ENCODE measurements at places on chromosomes 6 and 20. TPM values are rescaled to one million over a fixed set of nuclear protein-coding genes. Genes with fewer than 3 reads are reported as not detected.

Gene FERMT1
- 1.5 TPM for total RNA-seq

Gene RAB5IF
- total RNA-seq, result 113 TPM

Gene DCBLD1
- total RNA-seq, result 44.3 TPM

Gene LKAAEAR1
- not detected for total RNA-seq

Gene PET117
- total RNA-seq, result 11.4 TPM

Gene THBS2
- total RNA-seq, result not detected

Gene CCR6
- not detected for total RNA-seq

Gene ZHX3
- 17.8 TPM for total RNA-seq

GRCh38 chr6:146029573-146030184 is 817 bp downstream of the GRM1 start:
- no peak overlapping the region for H3K27ac ChIP-seq
- no peak overlapping the region for H3K4me3 ChIP-seq

DNA sequence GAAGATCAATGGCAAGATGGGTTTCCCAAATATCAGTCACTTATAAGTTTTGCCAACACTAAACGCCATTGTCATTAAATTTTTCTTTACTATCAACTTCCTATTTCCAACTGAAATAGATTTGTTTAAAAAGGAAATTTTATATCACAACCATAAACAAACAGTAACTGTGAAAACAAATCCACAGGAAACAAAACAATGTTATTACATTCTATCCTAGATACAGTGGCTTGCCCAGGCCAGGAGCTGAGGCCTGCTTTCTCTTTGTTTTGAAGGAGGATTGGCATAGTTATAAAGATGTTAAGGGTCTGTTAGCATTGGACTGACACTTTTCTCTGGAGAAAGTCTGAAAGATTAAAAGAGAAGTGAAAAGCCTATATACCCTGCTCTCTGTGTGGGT is 24.9 kb downstream of the PPP1R16B start:
- no peaks in the 10 kb centered on the region for H3K27me3 ChIP-seq
- H3K4me3 ChIP-seq, result no peak overlapping the region
- no peaks in the 10 kb centered on the region for H3K36me3 ChIP-seq
- H3K27ac ChIP-seq, result peak overlapping the region; percentile 99
- H3K4me1 ChIP-seq, result peaks cover 56% of the 10 kb centered on the region

- no peak overlapping the region for H3K4me3 ChIP-seq
- H3K27ac ChIP-seq, result no peak overlapping the region
- no peaks in the 10 kb centered on the region for H3K27me3 ChIP-seq
Observed at GRCh38 chr6:147741389-147741788, 232.9 kb downstream of the SAMD5 start.

DNA sequence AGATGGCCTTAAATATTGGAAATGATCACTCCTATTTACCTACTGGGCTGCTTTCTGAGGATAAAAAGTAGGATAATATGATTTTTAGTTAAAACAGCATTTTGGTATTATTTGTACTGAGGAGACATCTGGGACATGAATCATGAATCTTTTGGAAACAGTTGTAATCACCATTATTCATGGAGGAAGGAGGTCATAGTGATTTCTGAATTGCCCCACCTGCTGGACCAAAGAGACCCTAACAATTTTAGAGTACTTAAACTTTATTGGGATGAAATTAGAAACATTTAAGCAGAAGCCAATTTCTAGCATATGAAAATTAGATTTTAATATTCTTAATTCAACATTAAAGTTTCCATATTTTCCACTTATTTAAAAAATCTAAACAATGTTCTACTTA is 108.4 kb upstream of the SIM1 start:
- no peak overlapping the region for H3K27ac ChIP-seq
- no peaks in the 10 kb centered on the region for H3K4me1 ChIP-seq
- H3K27me3 ChIP-seq, result no peaks in the 10 kb centered on the region
- no peak overlapping the region for H3K4me3 ChIP-seq
- DNase-seq, result peak; percentile 54

DNA sequence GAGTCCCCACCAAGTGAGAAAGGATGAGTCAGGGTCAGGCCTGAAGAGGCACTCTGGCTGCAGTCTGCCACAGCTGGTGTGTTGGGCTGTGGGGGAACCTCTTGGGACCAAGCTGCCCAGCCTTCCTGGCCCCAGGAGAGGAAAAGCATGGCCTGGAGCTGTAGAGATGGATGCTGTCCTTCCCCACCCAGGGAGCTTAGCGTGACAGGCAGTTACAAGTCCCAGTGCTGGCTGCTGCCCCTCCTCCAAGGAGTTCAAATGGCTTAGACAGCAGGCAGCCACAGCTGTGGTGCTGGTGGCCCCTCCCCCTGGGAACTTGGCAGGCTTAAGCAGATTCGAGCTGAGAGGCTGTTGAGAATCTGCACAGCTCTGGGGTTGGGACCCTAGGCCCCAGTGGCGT is 253.2 kb downstream of the PLCB1 start:
- H3K36me3 ChIP-seq, result no peaks in the 10 kb centered on the region
- H3K4me3 ChIP-seq, result no peak overlapping the region
- H3K27ac ChIP-seq, result no peak overlapping the region
- no peak for DNase-seq
- no peaks in the 10 kb centered on the region for H3K27me3 ChIP-seq
- peaks cover 3% of the 10 kb centered on the region for H3K4me1 ChIP-seq

- H3K36me3 ChIP-seq, result no peaks in the 10 kb centered on the region
- no peaks in the 10 kb centered on the region for H3K27me3 ChIP-seq
Observed at GRCh38 chr6:69305456-69305855, 491.4 kb downstream of the LMBRD1 start.

DNA sequence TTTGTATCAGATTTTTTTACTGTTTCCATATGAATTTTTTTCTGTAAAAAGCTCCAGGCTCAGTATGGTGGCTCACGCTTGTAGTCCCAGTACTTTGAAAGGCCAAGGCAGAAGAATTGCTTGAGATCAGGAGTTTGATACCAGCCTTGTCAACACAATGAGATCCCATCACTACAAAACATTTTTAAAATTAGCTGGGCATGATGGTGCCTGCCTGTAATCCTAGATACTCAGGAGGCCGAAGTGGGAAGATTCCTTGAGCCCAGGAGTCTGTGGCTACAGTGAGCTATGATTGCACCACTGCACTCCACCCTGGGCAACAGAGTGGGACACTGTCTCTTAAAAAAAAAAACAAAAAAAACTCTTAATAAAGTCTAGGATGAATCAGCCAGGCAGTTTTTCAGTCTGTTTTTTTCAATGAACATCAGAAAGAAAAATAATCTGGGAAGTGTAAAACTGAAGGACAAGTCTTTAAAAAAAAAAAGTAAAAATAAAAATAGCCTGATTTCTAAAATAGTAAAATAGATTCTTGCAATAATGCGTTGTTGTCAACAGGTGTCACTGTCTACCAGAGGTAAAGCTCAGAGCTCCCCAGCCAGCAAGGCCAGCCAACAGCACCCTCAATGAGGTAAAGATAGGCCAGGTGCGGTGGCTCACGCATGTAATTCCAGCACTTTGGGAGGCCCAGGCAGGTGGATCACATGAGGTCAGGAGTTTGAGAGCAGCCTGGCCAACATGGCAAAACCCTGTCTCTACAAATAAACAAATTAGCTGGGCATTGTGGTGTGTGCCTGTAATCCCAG is 9.3 kb upstream of the ATG5 start:
- no peak overlapping the region for H3K27ac ChIP-seq
- peak; percentile 67 for DNase-seq
- H3K27me3 ChIP-seq, result peaks cover 34% of the 10 kb centered on the region
- H3K36me3 ChIP-seq, result no peaks in the 10 kb centered on the region
- H3K4me3 ChIP-seq, result no peak overlapping the region

DNA sequence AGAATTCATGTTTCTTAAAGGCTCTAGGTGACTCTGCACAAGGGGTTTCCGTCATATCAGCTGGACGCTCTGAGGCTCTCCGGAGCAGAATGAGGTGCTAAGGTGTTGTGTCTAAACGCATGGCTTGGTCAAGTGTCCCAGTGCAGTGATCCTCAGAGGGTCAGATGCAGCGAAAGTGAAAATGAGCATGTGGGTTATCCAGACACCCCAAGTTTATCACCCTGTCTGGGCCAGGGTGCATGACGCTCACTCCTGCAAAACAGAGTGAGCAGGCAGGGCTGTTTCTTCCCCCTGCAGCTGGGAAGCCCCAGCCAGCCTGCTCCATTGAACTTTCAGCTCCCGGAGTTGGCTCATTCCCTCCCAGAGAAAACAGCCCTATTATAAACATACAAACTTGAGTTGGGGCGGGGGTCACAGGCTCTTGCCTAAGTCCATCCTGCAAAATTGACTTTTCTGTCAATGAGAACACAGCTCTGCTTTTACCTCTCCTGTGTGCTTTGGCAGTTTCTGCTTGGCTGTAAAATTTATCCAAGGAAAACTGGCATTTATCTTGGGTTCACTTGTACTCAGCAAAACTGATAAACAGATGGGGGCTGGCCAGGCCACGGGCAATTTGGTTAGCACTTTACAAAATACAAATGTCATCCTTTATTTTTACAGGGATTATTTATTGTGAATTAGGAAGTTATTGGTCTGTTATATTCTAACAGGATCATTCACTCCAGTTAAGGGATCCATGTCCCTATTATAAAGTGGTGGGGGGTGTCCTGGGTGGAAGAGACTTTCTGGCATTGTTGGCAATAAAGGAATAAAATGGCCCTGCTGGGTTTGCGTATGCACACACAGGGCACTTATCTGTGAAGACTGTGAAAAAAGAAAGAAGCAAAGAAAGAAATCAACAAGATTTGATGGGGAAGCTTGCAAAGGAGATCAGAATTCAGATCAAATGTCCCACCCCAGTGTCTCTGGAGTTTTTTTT is 154.9 kb downstream of the FOXA2 start:
- H3K27ac ChIP-seq, result no peak overlapping the region
- H3K36me3 ChIP-seq, result no peaks in the 10 kb centered on the region
- DNase-seq, result no peak
- H3K4me1 ChIP-seq, result no peaks in the 10 kb centered on the region
- H3K4me3 ChIP-seq, result no peak overlapping the region

- H3K27me3 ChIP-seq, result no peaks in the 10 kb centered on the region
- DNase-seq, result no peak
- peaks cover 15% of the 10 kb centered on the region for H3K4me1 ChIP-seq
- no peak overlapping the region for H3K27ac ChIP-seq
- no peak overlapping the region for H3K4me3 ChIP-seq
- no peaks in the 10 kb centered on the region for H3K36me3 ChIP-seq
Observed at GRCh38 chr6:52661551-52661950, 9.4 kb upstream of the TMEM14A start.

DNA sequence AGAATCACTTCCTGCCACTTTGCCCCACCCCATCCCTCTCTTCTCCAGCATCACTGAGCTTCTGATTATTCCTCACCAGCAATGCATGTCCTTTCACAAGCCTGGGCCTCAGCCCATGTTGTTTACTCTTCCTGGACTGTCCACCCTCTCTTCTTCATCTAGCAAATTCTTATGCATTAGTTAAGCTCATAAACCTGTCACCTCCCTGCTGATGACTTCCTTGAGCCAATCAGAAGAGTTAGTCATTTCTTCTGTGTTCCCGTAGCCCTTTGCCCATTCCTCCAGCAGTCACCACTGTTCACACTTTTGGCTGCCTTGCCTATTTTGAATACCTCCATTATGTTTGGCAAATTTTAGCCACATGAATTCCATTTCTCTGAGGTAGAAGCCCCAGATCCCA is 4.1 kb upstream of the CRYBG1 start:
- H3K27ac ChIP-seq, result no peak overlapping the region
- peaks cover 7% of the 10 kb centered on the region for H3K4me1 ChIP-seq
- no peaks in the 10 kb centered on the region for H3K36me3 ChIP-seq
- no peak for DNase-seq
- H3K4me3 ChIP-seq, result no peak overlapping the region

DNA sequence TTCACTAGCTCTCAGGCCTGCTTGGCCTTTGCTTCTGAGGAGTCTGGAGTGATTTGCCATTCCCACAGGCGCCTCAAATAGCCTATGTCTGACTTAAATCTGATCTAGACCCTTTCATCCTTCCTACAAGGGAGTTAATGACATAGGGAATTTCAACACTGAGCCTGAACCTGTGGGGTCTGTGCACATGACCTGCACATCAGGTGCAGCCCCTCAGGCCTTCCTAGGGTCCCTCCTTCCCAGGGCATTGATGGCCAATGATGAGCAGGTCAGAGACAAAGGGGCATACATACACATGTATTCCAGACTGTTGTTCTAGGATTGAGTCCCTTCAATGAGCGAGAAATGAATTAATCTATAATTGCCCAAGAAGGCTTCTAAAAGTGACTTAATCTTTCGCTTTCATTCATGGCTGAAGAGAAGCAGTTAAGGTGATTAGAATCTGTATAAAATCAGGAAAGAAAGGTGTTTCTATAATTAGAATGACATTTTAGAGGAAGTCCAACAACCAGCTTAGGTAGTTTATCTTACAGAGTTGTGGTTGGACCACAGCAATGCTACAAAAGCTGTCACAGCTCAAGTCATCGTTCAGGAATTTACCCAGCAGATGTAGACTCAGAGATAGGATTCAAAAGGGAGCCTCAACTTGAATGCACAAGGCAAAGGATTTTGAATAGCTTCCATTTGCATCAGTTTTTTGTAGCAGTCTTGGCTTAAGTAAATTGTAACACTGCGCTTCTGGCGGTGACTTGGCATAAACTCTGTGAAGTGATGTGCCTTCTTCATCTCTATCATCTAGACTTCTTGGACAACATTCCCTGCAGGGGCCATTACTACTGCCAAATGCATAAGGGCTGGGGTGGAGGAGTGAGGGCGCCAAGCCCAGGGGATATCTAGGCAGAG is 27.0 kb upstream of the TBC1D7 start:
- H3K27me3 ChIP-seq, result no peaks in the 10 kb centered on the region
- no peaks in the 10 kb centered on the region for H3K36me3 ChIP-seq
- H3K4me1 ChIP-seq, result peaks cover 28% of the 10 kb centered on the region
- no peak overlapping the region for H3K4me3 ChIP-seq

DNA sequence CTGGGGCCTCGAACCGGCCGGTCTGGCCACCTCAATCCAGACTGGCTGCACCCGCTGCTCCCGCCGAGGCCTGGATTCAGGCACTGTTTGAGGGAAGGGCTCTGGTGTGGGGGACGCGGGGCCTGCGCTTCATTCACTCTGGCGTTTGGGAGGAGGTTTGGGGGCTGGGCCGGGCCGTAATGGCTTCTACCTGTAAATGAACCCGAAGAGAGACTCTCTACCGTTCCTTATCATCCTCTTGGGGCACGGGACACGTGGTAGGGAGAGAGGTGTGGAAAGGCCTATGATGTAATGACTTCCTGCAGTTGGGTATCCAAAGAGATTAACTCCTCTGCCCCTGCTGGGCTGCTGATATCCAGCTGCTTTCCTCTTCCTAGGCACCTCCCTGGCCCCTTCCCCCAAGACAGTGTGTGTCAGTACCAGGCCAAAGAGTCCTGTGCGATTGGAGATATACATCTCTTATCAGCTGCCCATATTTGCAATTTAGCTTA is 1.8 kb downstream of the FOXO3 start:
- H3K27me3 ChIP-seq, result no peaks in the 10 kb centered on the region
- peaks cover 46% of the 10 kb centered on the region for H3K4me1 ChIP-seq
- peak overlapping the region; percentile 28 for H3K27ac ChIP-seq
- H3K4me3 ChIP-seq, result no peak overlapping the region
